Fibroblast of the aortic adventitia (primary cell): ENCODE measurements at places on chromosomes 11 and 22. TPM values are rescaled to one million over a fixed set of nuclear protein-coding genes. Genes with fewer than 3 reads are reported as not detected.

DNA sequence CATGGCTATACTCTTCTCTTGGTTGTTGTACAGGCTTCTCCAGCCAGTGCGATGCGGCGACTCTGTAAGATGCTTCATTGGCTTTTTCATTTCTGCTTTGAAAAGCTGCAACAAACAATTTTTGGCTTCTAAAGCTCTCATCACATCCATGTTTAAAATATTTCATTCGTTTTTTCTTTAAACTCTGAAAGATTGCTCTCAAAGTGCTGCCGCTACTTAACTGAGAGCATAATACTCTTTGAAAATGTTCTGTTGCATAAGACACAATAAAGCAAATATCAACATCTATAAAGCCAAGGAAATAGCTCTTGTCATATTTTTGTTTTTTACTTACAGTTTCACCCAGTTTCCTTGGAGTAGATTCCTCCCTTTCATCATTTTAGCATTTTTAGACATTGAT is 468.3 kb downstream of the TBC1D22A start:
- no peak for DNase-seq

DNA sequence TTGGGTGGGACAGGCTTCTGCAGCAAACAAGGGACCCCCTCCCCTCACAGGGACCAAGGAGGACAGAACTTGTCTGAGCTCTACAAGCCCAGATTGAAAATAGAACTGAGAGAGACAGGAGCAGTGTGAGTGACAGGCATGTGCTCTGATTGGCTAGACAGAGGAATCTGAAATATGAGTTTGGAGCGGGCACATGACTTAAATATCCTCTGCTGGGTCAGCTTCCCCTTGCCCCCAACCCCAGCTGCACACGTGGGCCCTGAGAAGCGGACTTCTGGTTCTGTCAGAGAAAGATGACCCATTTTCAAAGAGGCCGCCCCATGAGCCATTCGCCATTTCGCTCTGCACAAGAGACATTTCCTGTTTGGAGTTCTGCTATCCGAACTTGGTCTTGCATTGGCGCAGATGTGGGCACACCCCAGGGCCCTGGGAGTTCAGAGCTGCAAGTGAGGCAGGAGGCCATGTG is 5.3 kb downstream of the TUBA8 start:
- no peak for DNase-seq

- DNase-seq, result peak; percentile 54
These were observed 689 bp downstream of the PDHX start for GRCh38 chr11:34916843-34917770.

DNA sequence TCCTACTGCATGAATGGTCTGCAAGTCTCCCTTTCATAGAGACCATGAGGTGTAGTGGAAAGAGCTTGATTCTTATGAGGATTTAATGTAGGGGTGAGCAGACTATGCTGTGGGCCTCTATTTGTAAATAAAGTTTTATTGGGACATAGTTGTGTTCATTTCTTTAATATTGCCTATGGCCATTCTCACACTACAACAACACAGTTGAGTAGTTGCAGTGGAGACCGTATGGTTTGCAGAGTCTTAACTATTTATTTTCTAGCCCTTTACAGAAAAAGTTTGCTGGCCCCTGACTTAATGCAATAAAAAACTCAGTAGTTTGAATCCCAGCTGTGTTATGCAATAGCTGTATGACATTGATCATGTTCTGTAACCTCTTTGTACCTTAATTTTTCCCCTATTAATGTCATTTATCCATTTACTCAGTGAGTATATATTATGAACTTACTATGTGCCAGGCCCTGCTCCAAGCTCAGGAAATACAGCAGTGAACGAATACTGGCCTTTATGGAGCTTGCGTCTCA is 106.3 kb downstream of the ATXN10 start:
- no peak for DNase-seq

- DNase-seq, result no peak
These were observed 514.2 kb downstream of the NTM start for GRCh38 chr11:131884461-131885073.

DNA sequence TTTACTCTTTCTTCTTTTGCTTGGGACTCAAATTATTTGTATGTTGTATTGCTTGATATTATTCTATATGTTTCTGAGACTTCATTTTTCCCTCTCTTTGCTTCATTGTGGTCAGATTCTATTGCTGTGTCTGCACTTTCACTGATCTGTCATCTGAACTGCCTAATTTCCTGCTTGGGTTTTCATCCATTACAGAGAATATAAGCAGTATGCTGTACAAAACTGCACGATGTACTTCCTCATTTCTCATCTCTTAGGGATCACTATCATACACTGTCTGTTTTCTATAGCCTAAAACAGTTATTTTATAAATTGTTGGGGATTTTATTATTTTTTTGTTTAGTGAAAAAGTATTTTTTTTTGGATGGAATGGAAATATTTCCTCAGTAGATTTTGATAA is 736.7 kb upstream of the ANO5 start:
- no peak for DNase-seq

GRCh38 chr11:130457623-130458409 is 9.4 kb downstream of the ADAMTS15 start:
- DNase-seq, result peak; percentile 74

- DNase-seq, result no peak
These were observed 33.8 kb downstream of the SYT13 start for GRCh38 chr11:45252134-45252856.

DNA sequence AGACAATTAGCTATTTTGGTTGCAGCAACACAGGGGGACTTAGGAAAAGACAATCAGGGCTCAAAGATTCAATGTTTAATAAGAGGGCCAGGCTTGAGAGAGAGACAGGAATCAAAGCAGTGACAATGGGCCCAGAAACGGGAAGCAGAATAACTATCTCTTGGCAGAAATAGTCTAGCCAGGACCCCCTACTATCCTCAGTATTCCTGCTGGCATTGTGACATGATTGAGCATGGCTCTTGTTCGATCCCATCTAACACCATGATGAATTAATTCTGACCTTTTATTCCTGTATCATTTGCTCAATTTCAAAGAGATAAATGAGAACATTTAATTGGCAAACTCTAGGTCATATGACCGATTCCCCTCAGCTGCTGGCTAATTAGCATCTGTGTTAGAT is 12.8 kb upstream of the ANO5 start:
- no peak for DNase-seq

DNA sequence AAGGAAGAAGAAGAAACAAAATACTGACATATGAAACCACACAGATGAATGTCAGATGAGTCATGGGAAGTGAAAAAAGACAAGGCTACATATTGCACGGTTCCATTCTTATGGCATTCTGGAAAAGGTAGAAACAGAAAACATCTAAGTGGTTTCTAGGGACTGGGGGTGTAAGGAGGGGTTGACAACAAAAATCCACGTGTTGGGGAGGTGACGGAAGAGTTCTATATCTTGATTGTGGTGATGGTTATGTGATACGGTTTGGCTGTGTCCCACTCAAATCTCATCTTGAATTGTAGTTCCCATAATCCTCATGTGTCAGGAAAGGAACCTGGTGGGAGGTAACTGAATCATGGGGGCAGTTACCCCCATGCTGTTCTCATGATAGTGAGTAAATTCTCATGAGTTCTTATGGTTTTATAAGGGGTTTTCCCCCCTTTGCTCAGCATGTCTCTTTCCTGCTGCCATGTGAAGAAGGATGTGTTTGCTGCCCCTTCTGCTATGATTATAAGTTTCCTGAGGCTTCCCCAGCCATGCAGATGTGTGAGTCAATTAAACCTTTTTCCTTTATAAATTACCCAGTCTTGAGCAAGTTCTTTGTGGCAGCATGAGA is 6.4 kb upstream of the ARFGAP3 start:
- DNase-seq, result peak; percentile 74

DNA sequence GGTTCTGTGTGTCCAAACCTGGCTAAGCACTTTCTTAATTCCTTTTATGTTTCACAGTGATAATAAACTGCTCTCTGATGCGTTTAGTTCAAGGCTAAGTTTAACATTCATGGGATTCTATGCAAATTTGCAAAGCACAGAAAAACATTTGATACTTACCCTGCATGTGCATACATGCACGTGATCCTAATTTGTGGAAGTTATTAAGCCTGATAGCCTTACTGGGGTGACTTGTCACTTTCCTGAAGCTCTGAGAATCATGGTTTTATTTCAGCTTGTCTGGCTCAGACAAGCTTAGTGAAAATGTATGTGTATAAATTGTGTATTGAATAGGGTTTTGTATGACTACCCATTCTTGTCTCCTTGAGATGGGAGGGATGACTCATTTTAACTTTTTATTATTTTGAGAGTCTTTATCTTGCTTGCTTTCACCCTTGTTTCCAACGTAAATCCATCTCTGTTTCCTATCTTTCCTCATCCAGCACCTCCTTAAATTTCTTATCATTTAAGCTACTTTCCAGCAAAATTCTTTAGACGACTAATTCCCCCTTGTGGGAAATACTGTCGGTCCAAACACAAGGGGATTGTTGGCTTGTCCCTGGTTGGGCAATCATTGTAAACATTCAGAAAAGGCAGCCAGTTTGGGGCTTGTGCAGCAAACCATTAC is 167.1 kb downstream of the C11orf91 start:
- DNase-seq, result peak; percentile 86

GRCh38 chr22:17109976-17110375 is 11.2 kb downstream of the TMEM121B start:
- DNase-seq, result no peak

DNA sequence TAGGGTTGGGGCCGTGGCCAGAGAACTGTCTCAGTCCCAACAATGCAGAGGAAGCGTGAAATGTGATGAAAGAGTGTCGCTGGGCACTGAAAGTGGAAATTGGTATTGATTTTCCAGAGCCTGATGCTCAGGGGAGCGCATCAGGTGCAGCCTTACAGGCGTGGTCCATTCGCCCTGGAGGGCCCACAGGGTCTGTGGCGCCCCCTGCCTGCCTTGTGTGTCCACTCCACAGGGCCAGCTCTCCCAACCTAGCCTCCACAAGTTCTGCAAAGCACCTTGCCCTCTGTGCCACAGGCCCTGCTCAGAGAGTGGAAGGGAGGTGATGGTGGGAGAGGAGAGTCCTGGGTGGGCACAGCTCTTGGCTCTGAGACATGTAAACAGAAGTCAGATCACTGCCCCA is 54.9 kb upstream of the LMO1 start:
- DNase-seq, result no peak

GRCh38 chr11:43992834-43993637 is 50.6 kb downstream of the C11orf96 start:
- DNase-seq, result peak; percentile 52

The CCDC88B gene
- total RNA-seq, result 1.2 and 5.1 TPM in 2 replicates

The MPPED2 gene
- 0.18 TPM in 1 of 2 replicates, not detected in the other for total RNA-seq

The SMC1B gene
- 0.08 and 0.09 TPM in 2 replicates for total RNA-seq

The PAMR1 gene
- 134 and 278 TPM in 2 replicates for total RNA-seq

The HOATZ gene
- total RNA-seq, result not detected in 2 replicates

The MMP8 gene
- 0.41 TPM in 1 of 2 replicates, not detected in the other for total RNA-seq

The SYT9 gene
- total RNA-seq, result 0.09 TPM in 1 of 2 replicates, not detected in the other

The CCDC116 gene
- 0.18 and 0.25 TPM in 2 replicates for total RNA-seq

The OR10D3 gene
- total RNA-seq, result not detected in 2 replicates

The IGLL5 gene
- total RNA-seq, result not detected in 2 replicates
